ENCODE measurements at places on chromosomes 5 and 9. TPM values are rescaled to one million over a fixed set of nuclear protein-coding genes. Genes with fewer than 3 reads are reported as not detected.

MUSK gene
- total RNA-seq, result 6.1 TPM

DNA sequence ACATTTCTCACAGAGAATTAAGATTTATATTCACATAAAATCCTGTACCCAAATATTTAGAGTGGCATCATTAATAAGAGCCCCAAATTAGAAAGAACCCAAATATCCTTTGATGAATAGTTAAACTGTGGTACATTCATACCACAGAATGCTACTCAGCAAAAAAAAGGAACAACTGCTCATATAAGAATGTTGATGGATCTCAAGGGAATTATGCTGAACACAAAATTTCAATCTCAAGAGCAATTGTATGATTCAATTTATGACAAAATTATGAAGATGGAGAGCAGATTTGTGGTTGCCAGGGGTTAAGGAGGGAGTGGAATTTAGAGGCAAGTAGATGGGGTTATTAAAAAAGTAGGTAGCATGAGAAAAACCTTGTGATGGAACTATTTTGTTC, 4.5 kb upstream of the PAIP1 start:
- H3K27ac ChIP-seq, result no peak overlapping the region
- no peak overlapping the region for H3K4me3 ChIP-seq
- no peaks in the 10 kb centered on the region for H3K27me3 ChIP-seq
- H3K36me3 ChIP-seq, result no peaks in the 10 kb centered on the region
- DNase-seq, result no peak

GRCh38 chr9:93962017-93962416, 6.9 kb upstream of the BARX1 start:
- no peak overlapping the region for H3K4me3 ChIP-seq
- H3K27me3 ChIP-seq, result peaks cover 40% of the 10 kb centered on the region
- H3K27ac ChIP-seq, result no peak overlapping the region
- no peak for DNase-seq

GRCh38 chr9:27591093-27591492, 17.8 kb upstream of the C9orf72 start:
- no peaks in the 10 kb centered on the region for H3K36me3 ChIP-seq
- H3K4me3 ChIP-seq, result no peak overlapping the region

DNA sequence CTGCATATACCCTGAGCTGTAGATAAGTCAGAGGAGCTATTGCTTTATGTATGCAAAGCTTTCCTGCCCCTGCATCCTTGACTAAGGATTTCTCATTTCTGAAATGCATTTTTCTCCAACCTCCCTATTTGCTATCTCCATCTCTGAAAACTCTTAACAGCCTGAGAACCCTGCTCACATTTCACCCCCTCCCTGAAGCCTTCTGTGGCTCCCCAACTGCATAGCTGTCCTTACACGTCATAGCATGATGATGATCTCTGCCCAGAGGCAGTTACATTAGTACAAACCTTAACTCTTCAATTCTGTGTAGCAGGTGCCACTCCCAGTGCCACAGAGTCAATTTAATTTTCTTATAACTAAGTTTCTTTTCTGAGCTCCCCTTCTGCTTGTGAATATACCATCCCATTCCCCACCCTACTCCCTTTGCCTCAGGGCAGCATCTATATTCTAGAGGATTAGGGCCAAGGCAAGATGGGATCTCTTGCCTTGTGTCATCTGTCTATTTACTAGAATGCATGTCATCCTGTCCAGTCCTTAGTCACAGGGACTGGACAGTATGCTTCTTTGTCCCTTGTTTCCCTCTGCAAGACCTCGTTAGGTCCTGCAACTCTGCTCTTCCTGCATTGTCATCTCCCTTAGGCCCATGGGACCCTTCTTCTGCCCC, 149.7 kb upstream of the SPRY4 start:
- no peak for DNase-seq
- no peak overlapping the region for H3K4me3 ChIP-seq

GRCh38 chr5:180133551-180133950, 62.0 kb upstream of the RNF130 start:
- no peak overlapping the region for H3K4me3 ChIP-seq
- H3K4me1 ChIP-seq, result no peaks in the 10 kb centered on the region
- H3K27me3 ChIP-seq, result no peaks in the 10 kb centered on the region
- no peak overlapping the region for H3K27ac ChIP-seq
- peak; percentile 11 for DNase-seq
- H3K36me3 ChIP-seq, result no peaks in the 10 kb centered on the region

PCDHGB2 gene
- total RNA-seq, result 6.7 TPM

DNA sequence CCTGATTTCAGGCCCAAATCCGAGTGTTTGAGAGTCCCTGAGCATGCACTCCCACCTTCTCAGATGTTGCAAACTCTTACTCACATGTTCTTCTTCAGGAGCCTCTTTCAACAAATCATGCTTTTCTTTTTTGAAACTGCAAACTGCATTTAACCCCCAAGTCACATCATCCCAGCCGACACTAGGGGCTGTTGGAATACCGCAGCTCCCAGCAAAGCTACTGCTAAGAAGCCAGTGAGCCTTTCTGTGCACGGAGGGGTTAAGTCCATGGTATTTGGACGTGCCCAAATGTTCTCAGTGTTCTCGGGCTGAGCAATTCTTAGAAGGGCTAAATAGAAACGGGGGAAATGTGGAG, 282.9 kb downstream of the NFIB start:
- H3K36me3 ChIP-seq, result no peaks in the 10 kb centered on the region
- no peak for DNase-seq
- no peaks in the 10 kb centered on the region for H3K4me1 ChIP-seq
- no peaks in the 10 kb centered on the region for H3K27me3 ChIP-seq
- peak overlapping the region; percentile 91 for H3K27ac ChIP-seq

ORM2 gene
- total RNA-seq, result not detected

- H3K4me1 ChIP-seq, result no peaks in the 10 kb centered on the region
- H3K27me3 ChIP-seq, result no peaks in the 10 kb centered on the region
- H3K36me3 ChIP-seq, result peaks cover 24% of the 10 kb centered on the region
Observed at GRCh38 chr5:33475706-33476105, 34.9 kb downstream of the TARS1 start.

Measured in right atrium auricular region (tissue), 2 donors.